ENCODE measurements at places on chromosomes 7 and 10. TPM values are rescaled to one million over a fixed set of nuclear protein-coding genes. Genes with fewer than 3 reads are reported as not detected.

OR6V1 gene
- total RNA-seq = not detected

NPSR1 gene
- not detected for total RNA-seq

CPN1 gene
- not detected for total RNA-seq

ASAH2B gene
- 3.8 TPM for total RNA-seq

CDHR3 gene
- 8.7 TPM for total RNA-seq

KCNIP2 gene
- 5.1 TPM for total RNA-seq

IFIT1B gene
- total RNA-seq = not detected

ZMIZ1 gene
- 47.6 TPM for total RNA-seq

PLEKHS1 gene
- total RNA-seq = 4.9 TPM

FFAR4 gene
- total RNA-seq = 0.25 TPM

LIPN gene
- total RNA-seq = not detected

- DNase-seq = no peak
These were observed 339.5 kb upstream of the TPK1 start for GRCh38 chr7:145175366-145175765.

GRCh38 chr7:132511387-132511786 lies 64.9 kb downstream of the PLXNA4 start:
- DNase-seq = no peak

DNA sequence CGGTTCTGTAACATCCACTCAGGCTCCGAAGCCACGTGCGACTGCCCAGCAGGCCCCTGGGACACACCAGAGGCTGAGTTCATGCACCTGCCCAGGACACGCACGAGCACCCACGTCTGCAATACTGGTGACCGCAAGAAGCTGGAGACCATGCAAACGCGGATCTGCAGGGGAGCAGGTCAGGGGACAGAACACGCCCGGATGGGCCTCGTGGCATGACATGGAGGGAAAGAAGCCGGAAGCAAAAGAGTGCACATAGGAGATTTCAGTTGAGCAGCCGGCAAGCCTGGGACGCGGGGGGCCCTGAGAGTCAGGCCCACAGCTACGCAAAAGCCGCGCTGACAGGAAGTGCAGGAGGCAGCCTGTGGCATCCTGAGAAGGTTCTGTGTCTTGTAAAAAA lies 73.7 kb downstream of the FOXL3 start:
- DNase-seq = no peak

- no peak for DNase-seq
These were observed 52.6 kb downstream of the HTR7 start for GRCh38 chr10:90805206-90805605.

DNA sequence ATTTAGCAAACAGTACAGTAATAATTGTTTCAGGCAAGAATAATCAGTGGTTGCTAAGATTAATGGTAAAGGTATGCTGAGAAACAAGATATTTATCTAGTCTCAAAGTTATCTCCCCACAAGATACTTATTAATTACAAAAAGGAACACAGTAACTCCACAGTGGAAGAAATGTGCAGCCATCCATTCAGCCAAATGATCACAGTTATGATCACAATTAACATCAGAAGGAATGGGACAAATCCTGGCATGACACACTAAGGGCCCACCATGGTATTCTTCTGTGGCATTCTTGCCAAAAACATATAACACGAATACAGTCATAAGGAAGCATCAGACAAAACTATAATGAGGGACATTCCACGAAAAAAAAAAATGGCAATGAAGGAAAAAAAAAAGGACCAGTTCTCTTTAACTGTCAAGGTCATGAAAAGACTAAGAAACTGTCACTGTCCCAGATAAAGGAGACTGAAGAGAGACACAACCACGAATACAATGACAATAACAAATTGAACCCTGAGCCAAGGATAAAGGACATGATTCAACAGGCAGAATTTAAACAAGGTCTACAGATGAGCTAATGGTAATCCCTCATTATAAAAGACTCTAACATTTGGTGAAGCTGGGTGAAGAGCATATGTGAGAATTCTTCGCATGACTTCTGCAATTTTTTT lies 20.9 kb downstream of the NUDCD3 start:
- DNase-seq = no peak

GRCh38 chr10:112811741-112812551 lies 138.1 kb upstream of the TCF7L2 start:
- peak; percentile 72 for DNase-seq

GRCh38 chr10:100020886-100021253 lies 11.1 kb upstream of the DNMBP start:
- DNase-seq = no peak

DNA sequence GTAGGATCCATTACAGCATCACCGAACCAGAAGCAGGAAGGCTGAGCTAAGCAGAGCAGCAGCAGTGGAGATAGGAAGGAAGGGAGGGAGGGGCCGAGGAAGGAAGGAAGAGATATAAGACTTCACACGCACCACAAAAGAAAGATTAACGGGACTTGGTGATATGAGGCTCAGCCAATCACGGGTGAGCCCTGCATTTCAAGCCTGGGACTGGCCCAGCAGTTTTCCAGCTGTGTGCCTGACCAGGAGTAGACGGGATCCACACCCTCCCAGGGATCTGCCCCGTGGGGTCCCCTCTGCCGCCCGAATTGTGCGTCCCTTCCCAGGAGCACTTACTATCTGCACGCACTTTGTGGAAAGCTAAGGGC lies 16.2 kb downstream of the ATG9B start:
- DNase-seq = peak; percentile 24

GRCh38 chr7:139771001-139771956 lies 6.5 kb downstream of the HIPK2 start:
- peak; percentile 43 for DNase-seq

- no peak for DNase-seq
These were observed 298.7 kb downstream of the THSD7A start for GRCh38 chr7:11533229-11533820.

DNA sequence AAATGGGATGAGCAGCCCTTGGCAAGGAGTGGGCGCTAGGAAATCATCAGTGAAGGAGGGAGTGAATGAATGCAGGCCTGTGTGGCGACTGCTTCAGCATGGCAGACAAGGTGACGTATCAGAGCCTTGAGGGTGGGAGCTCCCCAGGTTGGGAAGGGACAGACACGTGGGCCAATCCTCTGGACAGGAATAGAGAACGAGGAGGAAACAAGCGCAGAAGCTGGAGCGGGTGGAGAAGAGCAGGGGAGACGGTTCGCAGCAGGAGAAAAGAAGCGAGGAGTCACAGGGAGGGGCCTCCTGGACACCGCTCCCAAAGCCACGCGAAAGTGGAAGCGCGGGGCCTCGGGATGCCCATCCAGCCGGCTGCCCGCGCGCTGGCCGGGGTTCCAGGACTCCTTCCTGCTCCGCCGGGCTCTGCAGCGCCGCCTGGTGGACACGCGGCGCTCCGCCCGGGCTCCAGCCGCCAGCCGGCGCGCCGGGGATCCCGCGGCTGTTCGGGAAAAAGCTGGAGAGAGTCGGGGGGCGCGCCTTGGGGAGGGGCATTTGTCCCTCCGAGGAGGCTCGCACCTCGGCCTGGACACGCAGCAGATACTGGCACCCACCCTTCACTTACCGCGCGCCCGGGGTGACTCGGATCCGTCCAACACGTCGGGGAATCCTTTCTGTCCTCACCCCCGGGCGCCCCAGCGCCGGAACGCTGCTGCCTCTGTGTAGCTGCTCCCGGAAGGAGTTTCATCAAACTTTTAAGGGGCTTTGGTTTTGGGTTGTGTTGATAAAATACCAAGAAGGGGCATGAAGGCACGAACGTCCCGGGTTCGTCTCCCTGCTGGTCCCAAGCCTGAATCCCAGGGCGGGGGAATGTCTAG lies 6.3 kb downstream of the ZNF503 start:
- peak; percentile 58 for DNase-seq

DNA sequence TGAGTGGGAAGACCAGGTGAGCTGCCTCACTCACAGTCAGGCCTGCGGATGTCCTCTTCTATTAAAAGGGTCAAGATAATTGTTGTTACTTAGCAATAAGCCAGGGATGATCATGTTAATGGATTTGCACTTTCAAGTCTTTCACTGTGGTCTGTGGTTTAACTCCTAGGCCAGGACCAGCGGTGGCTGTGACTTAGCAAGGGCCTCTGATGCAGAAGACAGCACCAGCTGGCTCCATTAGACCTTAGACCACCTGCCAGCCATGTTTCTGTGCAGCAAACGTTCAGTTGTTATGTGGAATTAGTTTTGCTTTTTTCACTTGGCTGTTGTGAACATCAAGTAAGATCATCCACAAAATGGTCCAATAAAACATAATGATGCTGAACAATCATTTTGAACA lies 537.3 kb downstream of the TNS3 start:
- DNase-seq = no peak

GRCh38 chr7:64667311-64667710 lies 1.4 kb downstream of the ZNF107 start:
- no peak for DNase-seq

DNA sequence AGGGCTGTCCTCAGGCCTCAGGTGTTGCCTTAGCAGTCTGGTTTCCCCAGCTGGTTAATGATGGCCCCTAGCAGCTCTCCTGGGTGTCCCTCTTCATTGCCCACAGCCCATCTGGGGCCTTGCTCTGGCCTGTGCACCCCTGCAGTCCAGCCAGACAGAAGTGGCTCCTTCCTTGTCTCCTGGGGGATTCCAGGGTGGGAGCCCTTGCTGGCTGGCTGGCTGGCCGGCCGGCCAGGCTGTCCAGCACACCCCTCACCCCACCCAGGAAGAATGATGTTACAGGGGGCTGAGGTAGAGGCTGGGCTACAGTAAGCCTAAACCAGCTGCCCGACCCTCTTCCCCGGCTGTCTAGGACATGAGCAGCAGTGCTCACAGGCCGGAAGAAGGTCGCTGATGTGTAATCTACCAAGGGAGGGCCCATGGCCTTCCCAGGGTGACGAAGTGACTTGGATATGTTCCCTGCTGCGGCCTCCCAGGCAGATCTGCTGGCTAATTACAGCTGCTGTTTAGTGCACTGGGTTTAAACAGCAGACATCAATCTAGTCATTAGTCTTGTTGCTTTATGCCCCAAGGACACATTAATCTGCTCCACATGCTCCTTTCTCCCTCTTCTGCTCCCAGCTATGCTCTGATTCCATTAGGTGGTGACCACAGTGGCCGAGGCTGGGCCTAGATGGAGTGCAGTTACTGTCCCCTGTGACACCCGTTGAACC lies 53.8 kb upstream of the LRRC4 start:
- DNase-seq = no peak

GRCh38 chr7:31603046-31603445 lies 84.0 kb upstream of the PPP1R17 start:
- no peak for DNase-seq

GRCh38 chr7:7438851-7439250 lies 96.8 kb downstream of the COL28A1 start:
- peak; percentile 95 for DNase-seq

DNA sequence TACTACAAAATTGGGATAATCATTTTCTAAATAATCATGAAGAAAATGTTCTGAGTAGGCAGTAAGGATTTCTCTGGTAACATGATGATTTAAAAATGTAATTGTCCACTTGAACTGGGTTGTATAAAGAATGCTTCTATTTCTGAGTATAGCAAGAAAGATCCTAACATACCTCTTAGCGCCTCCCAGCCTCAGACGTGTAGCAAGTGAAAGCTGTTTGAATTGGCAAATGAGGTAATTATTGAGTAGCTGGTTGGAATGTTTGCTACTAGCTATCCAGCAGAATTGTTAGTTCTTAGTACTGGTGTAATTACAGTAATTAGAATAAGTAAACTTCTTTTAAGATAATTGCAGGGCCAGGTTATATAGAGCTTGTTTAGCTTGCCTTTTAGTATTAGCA lies 47.9 kb downstream of the SEPTIN7 start:
- DNase-seq = no peak

GRCh38 chr7:130112093-130112492 lies 41.8 kb downstream of the KLHDC10 start:
- no peak for DNase-seq

- DNase-seq = no peak
These were observed 69.2 kb downstream of the DNAJC1 start for GRCh38 chr10:21934307-21934706.

DNA sequence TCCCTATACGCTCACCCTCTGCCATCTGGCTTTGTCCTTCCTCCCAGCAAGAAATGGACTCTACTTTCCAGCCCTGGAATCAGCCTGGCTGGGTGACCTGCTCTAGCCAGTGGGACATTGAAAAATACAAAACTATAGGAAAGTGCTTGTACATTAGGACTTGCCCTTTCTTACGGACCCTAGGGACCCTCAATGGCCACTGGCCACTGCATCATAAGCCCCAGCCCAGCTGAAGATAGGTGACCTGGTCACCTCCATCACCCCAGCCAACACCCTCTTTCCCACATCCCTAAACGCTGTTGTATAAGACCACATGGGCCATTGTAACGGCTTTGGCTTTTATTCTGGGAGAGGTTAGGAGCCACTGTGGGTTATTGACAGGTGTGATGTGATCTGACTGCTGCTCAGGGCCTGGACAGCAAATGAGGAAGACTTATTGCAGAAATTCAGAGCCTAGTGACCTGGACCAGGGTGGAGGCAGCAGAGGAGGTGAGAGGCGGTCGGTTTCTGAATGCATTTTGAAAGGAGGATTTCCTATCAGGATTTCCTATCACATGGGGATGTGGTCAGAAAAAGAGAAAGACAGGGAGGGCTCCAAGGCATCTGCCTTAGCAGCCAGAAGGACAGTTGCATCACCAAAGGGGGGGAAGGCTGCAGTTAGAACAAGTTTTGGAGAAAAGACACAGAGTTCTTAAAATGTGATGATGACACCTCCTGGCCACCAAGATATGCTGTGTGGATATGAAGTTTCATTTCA lies 2.2 kb upstream of the LMBR1 start:
- DNase-seq = no peak

DNA sequence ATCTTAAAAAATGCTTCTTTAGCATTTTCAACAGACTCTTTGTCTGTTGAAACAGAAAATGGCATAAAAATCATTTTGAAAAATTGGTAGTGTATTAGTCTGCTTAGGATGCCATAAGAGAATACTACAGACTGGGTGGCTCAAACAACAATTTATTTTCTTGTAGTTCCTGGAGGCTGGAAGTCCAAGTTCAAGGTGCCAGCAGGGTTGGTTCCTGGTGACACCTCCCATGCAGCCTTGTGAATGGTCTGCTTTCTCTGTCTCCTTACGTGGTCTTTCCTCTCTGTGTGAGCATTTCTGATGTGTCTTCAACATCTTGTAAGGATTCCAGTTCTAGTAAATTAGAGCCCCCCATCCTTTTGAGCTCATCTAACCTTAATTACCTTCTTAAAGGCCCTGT lies 26.1 kb upstream of the RAB11FIP2 start:
- DNase-seq = no peak

DNA sequence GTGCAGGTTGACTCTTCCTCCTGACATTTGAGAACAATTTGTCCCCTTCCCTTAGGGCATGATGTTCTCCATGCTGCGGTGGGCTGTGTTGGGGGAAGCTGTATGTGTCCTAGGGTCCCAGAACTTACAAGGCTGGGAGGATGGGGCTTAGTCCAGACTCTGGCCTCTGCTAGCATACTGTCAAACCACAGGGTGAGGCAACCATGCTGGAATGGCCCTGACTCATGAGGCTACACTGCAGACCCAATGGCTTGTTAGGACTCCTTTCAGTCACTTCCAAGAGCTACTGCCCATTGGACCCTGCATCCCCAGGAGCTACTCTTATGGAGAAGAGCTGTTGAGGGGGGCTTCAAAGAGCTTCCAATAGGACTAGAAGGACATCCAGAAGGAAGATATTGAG lies 20.1 kb upstream of the FAM170B start:
- no peak for DNase-seq
